ENCODE measurements at places on chromosomes 2 and 18.

DNA sequence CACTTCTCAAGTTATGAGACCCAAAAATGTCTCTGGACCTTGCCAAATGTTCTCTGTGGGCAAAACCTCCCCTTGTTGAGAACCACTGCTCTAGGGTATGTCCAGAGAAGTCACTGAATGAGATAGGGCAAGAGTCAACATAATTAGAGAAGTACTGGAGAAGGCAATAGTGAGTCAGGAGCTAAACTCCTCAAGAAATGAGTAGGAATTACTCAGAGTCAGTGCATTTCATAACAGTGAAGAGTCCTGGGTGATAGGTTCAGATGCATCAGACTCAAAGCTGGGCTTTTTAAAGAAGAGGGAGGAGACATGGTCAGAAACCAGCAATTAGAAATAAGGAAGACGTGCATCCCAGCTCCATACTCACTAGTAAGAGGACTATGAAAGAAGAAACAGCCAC, 38.6 kb upstream of the IHH start:
- DNase-seq, result no peak

DNA sequence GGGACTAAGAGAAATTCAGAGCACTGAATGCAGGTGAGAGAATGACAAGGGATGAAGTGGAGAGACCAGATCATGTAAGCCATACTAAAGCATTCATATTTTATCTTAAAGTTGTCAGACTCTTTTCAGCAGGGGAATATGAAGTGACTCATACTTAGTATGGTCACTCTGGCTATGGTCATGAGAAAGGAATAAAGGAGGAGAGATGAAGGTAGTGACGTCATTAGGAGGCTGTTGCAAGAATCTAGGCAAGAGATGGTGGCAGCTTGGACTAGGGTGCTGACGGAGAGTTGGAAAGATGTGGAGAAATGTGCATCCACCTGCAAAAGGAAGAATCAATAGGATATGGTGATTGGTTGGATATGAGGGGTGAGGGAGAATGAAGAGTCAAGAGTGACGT, 203.2 kb upstream of the ACVR2A start:
- no peak for DNase-seq

DNA sequence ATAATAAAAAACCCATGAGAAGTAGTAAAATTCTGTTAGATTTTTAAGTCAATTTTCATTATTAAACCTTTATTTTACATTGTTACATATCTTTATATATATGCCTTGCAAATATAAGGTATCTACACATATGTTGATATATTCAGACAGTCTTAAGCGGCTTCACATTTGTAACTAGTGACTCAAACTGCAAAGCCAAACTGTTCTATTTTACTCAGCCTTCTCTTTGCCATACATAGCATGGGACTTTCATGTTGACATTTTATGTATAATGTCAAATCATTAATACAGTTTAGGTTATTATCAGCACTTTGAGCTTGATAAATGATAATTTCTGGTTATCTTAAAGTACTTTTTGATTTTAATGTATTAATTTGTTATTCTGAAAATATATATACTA, 125.0 kb upstream of the WDSUB1 start:
- DNase-seq, result no peak

- DNase-seq, result peak; percentile 8
These were observed 4.9 kb downstream of the CYP26B1 start for GRCh38 chr2:72142570-72143440.

DNA sequence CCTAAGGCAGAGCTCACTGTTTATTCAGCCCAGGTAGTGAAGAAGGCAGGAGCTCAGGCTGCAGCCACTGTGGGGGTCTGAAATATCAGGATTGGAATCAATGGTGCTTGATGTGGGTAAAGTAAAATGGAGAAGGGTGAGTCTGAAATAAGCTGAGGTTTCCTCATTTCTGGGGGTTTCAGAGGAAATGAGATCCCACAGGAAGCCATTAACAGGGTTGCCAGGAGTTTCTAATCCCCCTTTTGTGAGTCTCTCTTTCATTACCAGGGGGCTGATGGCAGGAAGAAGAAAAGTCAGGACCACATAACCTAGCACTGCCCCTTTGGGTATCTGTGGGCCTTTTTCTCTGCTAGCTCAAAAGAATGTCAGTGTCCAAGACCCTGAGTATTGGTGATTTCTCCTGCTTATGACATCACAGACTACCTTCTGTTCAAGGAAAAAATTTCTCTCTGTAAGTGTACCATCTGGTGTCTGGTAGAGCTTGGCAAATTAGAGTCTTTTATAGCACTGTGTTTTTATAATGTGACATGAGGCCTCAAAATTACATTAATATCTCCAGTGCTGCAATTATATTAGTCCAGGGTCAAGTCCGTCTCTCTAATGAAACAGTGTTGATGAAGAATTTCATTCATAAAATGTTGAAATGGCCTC, 56.0 kb downstream of the LBH start:
- DNase-seq, result no peak

- no peak for DNase-seq
These were observed 82.4 kb upstream of the TGIF1 start for GRCh38 chr18:3367491-3368091.

DNA sequence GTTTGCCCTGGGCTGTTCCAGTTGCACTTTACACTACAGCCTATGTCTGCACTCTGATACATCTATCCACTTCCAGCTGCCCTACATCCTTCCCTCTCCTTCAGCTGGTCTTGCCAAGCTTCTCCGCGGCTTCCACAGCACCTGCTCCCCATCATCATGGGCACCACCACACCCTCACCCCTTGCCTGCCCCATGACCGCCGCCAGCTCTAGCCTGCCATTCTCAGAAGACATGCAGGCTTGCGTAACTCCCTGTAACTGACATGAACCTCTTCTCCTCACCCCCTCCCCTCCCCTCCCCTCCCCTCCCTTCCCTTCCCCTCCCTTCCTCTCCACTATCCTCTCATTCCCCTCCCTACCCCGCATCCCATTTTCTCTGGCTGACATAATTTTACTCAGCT, 46.0 kb downstream of the PAX8 start:
- no peak for DNase-seq

GRCh38 chr2:3344897-3345296, 32.7 kb downstream of the EIPR1 start:
- DNase-seq, result no peak

GRCh38 chr18:30500240-30500945, 542.1 kb downstream of the DSC3 start:
- no peak for DNase-seq

DNA sequence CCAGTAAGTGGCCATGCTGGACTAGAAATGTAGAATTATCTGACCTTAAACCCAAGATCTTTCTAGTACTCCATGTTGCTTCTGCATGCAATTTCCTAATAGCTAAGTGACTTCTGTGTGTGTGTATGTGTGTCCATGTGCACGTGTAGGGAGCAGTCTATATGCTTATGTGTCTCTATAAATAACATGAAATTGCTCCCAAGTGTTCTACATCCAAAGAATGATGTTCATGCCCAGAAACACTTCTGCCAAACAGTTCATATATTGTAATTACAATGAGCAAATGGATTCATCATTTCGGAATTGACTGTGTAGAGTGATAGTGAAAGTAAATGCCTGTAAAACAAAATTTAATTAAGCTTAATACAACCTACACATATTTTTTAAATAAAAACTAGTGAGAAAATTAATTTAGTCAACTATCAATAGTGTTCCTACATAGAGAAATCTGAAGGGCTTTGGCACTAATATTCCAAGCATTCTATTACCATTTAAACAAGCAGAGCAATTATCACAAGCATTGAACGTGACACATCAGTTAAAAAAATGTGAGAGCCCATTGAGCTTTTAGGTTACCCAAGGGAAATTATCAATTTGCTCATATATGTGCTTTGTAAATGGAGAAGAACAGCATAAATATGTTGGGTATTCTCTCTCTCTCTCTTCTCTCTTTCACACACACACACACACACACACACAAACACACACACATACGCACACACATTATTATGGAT, 1067.4 kb downstream of the CNTNAP5 start:
- DNase-seq, result no peak

GRCh38 chr2:54470266-54470938, 14.3 kb downstream of the SPTBN1 start:
- DNase-seq, result no peak

GRCh38 chr2:200065477-200065876, 110.1 kb downstream of the MAIP1 start:
- DNase-seq, result no peak

GRCh38 chr18:8835521-8835953, 130.2 kb downstream of the MTCL1 start:
- DNase-seq, result no peak

GRCh38 chr2:233108611-233109490, 48.7 kb downstream of the INPP5D start:
- DNase-seq, result no peak

DNA sequence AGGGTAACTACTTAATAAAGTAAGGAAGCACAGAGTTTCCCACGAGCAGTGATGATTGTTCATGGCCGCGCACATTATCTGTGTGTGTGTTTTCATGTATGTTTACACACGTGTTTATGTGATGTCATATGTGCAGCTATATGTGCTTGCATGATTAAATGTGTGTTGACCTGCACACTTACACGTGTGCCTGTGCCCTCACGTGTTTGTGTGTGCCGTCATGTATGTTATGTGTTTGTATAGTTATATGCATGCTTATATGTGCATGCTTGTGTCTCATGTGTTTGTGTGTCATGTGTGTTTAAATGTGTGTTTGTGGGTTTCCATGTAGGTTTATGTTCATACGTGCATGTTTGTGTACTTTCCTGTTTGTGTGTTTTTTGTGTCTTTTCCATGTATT, 782.3 kb downstream of the GALR1 start:
- DNase-seq, result no peak

GRCh38 chr2:70988726-70989648, 5.7 kb downstream of the TEX261 start:
- DNase-seq, result peak; percentile 5

DNA sequence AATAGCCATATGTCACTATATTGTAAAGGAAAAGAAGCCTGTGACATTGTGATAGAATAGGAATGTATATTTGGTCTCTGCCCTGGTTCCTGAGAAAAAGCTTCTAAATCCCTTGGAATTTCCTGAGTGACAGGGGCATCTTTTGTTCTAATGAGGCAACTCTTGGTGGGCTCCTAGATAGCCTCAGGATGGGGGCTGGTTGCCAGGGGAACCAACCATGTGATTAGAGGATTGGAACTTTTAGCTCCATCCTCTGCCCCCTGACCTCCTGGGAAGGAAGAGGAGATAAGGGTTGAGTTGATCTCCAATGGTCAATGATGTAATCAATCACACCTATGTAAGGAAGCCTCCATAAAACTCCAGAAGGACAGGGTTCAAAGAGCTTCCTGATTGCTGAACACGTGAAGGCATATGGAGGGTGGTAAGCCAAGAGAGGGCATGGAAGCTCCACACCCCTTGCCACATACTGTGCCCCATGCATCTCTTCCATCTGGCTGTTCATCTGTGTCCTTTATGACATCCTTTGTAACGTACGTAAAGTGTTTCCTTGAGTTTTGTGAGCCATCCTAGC, 2.9 kb upstream of the ME2 start:
- DNase-seq, result no peak

- DNase-seq, result no peak
These were observed 95.4 kb downstream of the HAUS1 start for GRCh38 chr18:46199515-46200147.

DNA sequence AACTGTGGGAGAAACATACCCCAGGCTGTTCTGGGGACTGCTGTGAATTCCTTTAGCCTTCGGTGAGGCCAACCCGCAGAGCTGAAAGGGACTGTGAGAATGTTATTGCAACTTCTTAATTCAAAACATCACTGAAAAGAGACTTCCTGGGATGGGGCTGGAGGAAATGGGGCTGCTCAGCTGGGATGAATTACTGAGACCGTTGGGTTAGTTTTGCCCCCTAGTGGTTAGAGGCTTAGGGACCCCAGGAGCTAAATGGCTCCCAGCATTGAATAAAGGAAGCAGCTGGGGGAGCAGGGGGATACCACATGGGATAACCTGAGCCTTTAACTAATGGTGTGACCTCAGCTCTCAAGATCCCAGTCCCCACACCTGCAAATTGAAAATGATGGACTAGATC, 941.1 kb upstream of the FANCL start:
- no peak for DNase-seq

- DNase-seq, result no peak
These were observed 512.9 kb downstream of the LRRTM4 start for GRCh38 chr2:77009307-77009706.

DNA sequence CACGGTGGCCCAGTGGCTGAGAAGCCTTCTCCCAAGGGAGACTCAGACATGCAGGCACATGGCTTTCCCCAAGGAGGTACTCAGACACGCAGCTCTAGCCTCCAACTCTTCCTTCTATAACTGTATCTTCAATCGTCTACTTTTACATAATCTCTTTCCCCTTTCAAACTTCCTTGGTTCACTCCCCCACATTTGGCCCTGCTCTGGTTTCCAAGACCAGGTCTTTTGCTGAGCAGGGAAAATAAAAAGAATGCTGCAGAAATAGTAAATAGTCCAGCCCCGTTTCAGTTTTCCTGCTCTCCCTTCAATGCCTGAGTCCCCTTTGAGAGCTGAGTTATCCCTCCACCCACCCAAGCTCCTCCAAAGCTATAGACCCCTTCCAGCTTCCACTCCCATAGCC, 635.0 kb downstream of the ARHGAP15 start:
- no peak for DNase-seq

- DNase-seq, result no peak
These were observed 76.4 kb downstream of the TANC1 start for GRCh38 chr2:159044804-159045286.

DNA sequence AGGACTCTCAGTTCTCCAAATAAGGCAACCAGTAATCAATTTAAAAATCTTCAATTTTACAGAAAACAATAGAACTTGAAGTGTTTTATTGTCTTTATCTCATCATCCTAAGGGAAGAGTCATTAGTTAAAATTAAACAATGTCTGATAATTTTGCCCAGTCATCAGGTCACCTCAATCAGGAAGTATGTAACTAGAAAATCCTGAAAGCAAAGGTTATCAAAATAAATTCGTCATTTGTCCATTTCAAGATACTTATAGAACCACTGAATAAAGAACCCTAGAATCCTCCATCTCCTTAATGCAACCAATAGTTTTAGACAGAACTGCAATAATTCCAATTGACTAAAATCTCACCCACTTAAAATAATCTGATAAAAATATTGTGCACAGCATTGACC, 115.2 kb downstream of the NCKAP5 start:
- DNase-seq, result no peak

GRCh38 chr2:29108225-29108624, 7.0 kb upstream of the CLIP4 start:
- no peak for DNase-seq

DNA sequence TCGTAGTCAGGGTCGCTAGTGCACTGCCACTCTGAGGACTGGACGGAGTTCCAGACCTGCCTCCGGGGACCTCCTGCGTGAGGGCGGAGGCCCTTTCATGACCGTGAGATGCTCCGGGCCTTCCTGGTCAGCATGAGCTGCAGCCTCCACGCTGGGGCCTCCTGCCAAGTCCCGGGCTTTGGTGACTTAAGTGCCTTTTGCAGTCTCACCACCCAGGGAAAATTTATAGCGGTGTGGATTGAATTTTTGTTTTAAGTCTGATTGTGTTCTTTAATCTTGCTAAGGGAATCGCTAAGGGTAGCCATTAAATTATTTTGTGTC, 33.6 kb downstream of the CHRNA1 start:
- no peak for DNase-seq

GRCh38 chr18:59661891-59662701, 35.1 kb downstream of the CCBE1 start:
- no peak for DNase-seq
